ENCODE measurements at places on chromosomes 3 and 15.

DNA sequence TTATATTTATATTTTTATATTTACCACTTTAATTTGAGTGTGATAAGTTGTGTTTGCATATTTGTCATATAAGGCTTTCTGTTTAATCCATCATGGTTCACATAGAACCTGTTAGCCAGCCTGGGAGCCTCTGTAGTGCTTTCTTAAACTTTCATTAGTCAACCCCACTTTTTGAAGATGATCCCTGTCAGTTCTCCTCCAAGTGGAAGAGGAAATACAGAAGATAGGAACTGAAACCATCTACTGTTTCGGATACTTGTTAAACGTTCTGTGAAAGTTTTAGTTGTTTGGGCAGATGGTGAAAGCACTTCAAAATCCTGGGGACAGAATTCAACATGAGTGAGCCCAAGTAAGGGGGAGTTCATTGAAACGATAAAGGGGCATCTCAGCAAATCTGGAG is 4.6 kb upstream of the SAMMSON start:
- DNase-seq, result no peak

- no peak for DNase-seq
Measured at GRCh38 chr3:135084405-135084804, 289.3 kb downstream of the EPHB1 start.

- no peak for DNase-seq
Measured at GRCh38 chr3:149895769-149896168, 74.9 kb downstream of the PFN2 start.

GRCh38 chr3:142732066-142732465 is 8.2 kb downstream of the TRPC1 start:
- no peak for DNase-seq

GRCh38 chr3:128293930-128294329 is 140.6 kb downstream of the EEFSEC start:
- no peak for DNase-seq

- no peak for DNase-seq
Measured at GRCh38 chr15:71366926-71367325, 251.7 kb downstream of the THSD4 start.

GRCh38 chr3:41131224-41131623 is 68.1 kb upstream of the CTNNB1 start:
- DNase-seq, result peak; percentile 95

- DNase-seq, result no peak
Measured at GRCh38 chr3:98991393-98991792, 89.9 kb upstream of the DCBLD2 start.
